ENCODE measurements at places on chromosomes 12 and 14.

- DNase-seq: no peak
Observed at GRCh38 chr14:81868172-81868571, 334.5 kb upstream of the SEL1L start.

- DNase-seq: peak; percentile 32
Observed at GRCh38 chr12:124914392-124915238, at the start of gene UBC. Gene UBC, minus strand, starts transcription at chr12:124914650. Its CDS starts 879 bp downstream, at chr12:124913771.

GRCh38 chr12:3747543-3747942 lies 5.4 kb downstream of the CRACR2A start:
- DNase-seq: no peak

DNA sequence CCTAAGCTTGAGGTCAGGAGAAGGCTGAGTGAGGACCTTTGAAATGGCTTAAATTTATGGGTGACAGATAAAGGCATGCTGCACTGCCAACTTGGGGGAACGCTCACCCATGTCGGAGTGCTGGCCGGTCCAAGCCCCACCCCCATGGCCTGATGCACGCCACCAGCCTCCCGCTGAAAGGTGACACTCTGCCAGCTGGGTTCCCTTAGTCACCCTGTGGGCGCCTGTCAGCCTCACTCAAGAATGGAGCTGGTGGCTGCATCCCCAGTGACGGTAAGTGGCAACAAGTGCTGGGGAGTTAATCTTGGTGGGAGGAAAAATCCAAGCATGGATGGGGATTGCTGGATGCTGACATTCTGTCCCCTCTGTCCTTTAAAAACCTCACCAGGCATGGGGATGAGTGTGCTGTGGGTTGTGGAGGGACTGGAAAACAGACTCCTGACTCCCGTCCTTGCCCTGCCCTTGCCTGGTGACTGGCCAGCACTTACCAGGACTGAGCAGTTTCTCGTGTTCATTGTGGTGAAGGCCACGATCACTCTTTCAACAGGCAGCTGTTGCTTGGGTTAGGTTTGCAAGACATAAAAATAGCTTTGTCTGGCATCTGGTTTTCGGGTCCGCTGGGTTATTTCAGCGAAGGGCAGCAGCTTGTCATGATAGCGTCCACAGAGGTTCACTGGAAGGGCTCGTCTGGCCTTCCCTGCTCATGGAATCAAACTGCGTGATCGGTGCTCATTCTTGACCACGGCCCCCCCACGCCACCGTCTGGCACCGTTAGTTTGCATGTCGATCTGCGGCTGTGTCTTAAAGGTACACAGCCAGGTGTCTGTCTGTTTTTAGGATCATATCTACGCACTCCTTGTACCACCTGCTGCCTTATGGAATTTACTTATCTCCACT lies 15.0 kb downstream of the ACACB start:
- DNase-seq: no peak

DNA sequence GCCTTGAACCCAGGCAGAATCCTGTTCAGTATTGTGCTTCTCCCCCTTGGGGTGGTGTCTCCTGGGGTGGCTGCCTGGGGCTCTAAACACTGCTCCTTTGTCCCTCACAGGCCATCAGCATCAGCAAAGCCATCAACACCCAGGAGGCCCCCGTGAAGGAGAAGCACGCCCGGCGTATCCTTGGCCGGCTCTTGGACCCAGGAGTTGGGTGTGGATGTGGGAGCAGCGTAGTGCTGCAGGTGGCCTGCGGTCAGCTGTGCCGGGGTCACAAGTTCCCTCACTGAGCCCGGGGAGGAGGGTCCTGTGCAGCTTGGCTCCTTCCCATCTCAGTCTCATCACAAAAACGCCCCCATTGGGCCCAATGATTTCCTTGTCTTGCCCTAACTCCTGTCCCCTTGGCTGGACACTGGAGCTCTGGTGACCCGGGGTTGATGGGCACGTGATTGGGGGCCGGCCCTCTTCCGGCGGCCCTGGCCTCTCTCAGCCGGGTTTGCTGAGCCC lies 12.7 kb downstream of the HIP1R start:
- DNase-seq: no peak

- DNase-seq: no peak
Observed at GRCh38 chr14:89534902-89535685, 118.1 kb upstream of the FOXN3 start.

Data from GM19239 (cell line).